ENCODE measurements at places on chromosomes 16 and 17.
A peak's percentile ranks its signal among the peaks of the same experiment; 100 is the strongest.

GRCh38 chr16:69324585-69325253 is 5.7 kb downstream of the PDF start:
- no peak for DNase-seq

GRCh38 chr16:10638101-10638500 is 56.6 kb downstream of the TEKT5 start:
- no peak for DNase-seq

DNA sequence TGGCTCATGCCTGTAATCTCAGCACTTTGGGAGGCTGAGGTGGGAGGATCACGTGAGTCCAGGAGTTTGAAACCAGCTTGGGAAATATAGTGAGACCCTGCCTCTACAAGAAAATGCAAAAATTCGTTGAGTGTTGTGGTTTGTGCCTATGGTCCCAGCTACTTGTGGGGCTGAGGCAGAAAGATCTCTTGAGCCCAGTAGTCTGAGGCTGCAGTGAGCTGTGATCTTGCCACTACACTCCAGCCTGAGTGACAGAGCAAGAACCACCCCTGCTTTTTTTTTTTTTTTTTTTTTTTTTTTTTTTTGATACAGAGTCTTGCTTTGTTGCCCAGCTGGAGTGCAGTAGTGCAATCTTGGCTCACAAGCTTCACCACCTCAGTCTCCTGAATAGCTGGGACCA is 34.0 kb downstream of the ITGB3 start:
- DNase-seq = no peak

DNA sequence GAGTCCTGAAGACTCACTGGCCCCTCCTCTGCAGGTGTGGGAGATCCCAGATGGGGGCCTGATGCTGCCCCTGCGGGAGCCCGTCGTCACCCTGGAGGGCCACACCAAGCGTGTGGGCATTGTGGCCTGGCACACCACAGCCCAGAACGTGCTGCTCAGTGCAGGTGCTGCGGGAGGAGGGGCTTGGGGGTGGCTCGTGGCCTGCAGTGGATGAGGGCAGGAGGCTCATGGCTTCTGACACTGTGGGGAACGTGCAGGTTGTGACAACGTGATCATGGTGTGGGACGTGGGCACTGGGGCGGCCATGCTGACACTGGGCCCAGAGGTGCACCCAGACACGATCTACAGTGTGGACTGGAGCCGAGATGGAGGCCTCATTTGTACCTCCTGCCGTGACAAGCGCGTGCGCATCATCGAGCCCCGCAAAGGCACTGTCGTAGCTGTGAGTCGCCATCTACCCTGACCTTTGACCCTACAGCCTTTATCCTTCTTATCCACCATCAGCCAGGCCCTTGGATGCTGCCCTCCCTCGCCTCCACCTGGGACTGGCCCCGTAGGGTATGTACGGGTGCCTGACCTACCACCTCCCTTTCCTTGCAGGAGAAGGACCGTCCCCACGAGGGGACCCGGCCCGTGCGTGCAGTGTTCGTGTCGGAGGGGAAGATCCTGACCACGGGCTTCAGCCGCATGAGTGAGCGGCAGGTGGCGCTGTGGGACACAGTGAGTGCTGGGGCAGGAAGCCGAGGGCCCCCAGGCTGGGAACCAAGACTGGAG is 3.6 kb downstream of the CORO1A start:
- no peak for DNase-seq

- DNase-seq = no peak
These were observed 9.9 kb upstream of the NDRG4 start for GRCh38 chr16:58490065-58490464.

DNA sequence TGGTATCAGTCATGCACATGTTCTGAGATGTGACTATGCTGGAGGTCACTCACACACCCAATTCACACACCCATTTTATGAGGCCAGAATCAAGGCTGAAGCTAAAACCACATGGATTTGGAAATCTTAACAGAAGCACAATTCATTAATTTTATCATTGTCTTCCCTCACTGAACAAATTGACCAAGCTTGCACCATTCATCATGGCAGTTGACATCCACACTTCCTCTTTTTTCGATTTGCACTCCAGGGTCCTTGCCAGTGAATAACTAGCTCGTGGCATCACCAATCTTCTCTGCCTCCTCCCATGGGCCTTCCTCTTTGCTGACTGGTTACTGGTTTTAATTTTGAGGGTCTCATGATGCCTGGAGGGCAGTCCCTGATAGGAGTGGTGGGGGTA is 123.0 kb upstream of the ASIC2 start:
- no peak for DNase-seq

GRCh38 chr16:77674888-77675287 is 47.4 kb upstream of the NUDT7 start:
- no peak for DNase-seq

DNA sequence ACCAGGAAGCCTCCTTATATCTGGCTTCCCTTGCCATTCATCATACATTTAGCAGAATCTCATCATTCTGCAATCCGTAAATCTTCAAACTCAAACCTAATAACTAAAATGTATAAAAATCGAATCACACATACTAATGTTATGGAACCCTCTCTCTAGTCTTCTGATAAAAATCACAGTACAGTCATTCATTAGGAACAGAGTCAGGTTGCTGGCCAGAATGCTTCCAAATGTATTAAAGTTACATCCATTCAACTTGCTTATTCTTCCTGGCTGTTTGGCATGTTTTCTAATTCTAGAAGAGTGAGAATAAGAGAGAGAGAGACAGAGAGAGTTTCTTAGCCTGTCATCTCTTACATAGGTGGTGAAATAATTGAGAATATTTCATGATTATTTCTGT is 16.5 kb upstream of the RASL10B start:
- DNase-seq = no peak

DNA sequence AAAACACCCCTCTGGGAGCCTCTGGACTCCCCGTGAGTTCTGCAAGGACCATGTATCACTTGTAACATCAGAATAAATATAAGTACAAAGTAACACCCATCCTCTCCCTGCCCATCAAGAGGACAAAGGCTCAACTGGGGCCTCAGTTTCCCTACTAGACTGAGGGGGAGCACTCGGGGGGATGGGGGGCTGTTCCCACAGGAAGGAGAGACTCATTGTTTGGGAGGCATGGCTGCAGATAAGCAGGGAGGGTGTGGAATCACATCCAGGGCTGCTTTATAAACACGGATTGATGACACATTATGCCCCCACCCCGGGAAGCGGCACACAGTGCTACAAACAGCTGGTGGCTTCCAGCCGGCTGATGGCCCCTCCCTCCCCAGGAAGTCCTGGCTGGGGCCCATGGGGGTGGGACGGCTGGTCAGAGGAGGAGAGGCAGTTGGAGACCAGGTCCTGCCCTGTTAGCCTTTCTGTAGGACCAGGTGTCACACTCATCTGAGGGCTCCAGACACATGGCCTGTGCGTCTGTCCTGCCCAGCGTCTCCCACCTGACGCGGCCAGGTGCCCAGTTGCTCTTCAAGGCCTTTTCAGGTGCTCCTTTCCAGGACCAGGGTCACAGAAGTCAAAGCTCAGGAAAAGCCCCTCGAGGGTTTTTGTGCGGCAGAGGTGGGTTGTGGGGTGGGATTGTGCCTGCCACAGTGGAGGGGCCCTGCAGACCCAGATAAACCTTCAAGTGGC is 1.3 kb upstream of the MPG start:
- peak; percentile 76 for DNase-seq

- DNase-seq = no peak
These were observed 67.0 kb upstream of the DNAH17 start for GRCh38 chr17:78644224-78644623.

DNA sequence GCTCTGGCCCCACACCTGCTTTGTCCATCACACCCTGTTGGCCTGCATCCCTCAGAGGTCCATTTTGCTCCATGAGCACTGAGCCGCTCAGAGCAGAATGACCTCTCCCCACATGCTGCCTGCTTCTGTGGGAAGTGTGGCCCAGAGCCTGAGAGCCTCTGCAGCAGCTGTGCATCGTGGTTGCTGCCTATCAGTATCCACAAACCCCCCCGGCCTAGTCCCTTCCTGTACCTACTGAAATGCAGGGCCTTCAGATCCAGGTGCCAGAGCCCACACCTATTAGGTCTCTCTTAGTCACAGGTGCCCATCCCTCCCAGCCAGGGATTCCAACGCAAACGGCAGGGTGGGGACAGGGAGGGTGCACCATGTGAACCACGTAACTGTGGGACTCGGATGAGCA is 16.6 kb upstream of the TRPV3 start:
- no peak for DNase-seq

GRCh38 chr16:89458551-89458950 is 31.8 kb downstream of the ANKRD11 start:
- DNase-seq = no peak

- DNase-seq = no peak
These were observed 192.7 kb downstream of the MRTFB start for GRCh38 chr16:14263769-14264168.

GRCh38 chr17:50288306-50288705 is 14.0 kb downstream of the TMEM92 start:
- DNase-seq = no peak

GRCh38 chr17:7296189-7296861 is 1.9 kb upstream of the YBX2 start:
- DNase-seq = peak; percentile 80

DNA sequence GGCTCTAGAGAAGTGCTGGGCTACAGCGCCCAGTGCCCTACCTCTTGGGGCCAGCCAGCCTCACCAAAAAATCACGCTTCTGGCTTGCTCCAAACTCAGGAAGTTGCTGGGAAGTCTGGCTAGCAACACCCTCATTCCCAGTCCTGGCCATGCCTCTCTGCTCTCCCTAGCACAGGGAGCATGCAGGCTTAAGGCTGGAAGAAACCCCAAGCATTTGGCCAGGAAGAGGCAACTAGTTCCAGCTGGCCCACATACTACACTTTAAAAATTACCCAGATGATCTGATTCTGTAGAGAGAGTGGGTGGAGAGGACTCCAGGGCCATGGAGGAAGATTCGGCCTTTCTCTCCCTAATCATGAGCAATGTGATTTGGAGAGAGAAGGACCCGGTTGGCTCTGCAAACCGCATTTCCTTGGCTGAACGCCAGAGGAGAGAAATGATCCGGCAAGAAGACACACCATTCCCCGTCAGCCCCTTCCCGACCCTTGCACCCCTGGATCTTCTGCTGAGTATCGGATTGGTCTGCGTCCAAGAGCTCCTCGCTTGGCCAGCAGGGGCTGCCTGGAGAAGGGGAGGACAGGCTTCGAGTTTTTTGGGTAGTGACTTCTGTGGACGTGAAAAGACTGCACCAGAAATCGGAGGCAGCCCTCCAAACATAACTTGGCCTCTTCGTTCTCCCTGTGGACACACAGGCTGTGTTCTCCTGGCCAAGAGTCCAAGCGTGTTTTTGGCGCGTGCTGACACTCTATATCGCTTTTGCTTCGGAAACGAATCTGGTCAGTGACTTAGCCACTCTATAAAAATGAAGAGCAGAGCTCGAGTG is 406.3 kb downstream of the WWOX start:
- DNase-seq = peak; percentile 50

- no peak for DNase-seq
These were observed 64.6 kb downstream of the GTF3C1 start for GRCh38 chr16:27485126-27485525.

- DNase-seq = peak; percentile 99
These were observed at the start of gene MAFG for GRCh38 chr17:81927653-81928543. Gene MAFG (minus strand): TSS chr17:81927735. CDS start chr17:81923185, 4,550 bp downstream.

Data from urothelium cell line (cell line).